ENCODE measurements at places on chromosomes 4 and X.

DNA sequence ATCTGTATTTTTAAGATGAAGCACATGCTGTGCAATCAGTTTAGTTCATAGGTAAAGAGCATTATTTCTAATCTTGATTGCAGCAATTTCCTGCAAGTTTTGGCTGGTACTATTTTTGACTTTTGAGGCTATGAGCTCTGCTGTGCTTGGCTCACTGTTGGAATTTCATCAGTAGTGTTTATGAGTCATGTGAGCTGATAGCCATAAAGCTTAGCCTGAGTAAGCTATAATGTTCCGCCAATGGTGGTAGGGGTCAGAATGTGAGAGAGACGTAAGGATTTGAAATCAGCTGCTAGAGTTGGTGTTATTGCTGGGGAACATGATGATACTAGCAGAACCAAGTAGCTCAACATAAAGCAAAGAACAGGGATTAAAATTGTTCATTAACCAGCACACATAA, 590.9 kb upstream of the GNPDA2 start:
- no peak for DNase-seq

DNA sequence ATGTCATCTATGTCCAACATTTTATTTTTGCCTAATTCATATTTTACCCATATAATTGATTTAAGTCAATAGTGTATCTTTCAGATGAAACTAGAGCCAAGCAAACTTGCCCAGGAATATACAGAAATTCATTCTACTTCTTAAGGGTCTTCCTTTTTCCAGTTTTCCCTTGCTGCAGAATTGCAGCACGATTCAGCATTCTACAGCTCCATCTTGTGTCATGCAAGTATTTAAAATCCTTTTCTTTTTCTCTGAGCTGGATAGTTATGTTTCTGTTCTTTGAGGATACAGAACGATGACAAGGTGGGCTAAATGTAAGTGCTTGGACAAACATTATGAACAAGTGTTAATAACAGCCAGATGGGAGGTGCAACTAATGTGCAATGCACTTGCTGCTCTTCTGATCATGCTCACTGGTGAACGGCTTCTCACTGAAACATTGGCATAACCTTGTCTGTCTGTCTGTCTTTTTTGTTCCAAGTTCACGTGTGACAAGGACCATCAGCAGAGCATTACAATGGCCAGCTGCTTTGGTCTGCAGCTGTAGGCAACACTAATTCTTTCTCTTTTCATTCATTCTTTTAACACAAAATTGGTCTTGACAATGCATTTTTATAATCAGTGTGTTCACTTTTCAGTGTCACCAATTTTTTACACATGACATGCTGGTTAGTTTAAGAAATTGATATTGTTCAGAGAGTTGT, 1821.7 kb downstream of the ARAP2 start:
- peak; percentile 8 for DNase-seq

GRCh38 chr4:137307806-137308205, 224.5 kb downstream of the PCDH18 start:
- peak; percentile 31 for DNase-seq

GRCh38 chrX:10030570-10030969, 63.4 kb downstream of the CLDN34 start:
- DNase-seq: no peak

DNA sequence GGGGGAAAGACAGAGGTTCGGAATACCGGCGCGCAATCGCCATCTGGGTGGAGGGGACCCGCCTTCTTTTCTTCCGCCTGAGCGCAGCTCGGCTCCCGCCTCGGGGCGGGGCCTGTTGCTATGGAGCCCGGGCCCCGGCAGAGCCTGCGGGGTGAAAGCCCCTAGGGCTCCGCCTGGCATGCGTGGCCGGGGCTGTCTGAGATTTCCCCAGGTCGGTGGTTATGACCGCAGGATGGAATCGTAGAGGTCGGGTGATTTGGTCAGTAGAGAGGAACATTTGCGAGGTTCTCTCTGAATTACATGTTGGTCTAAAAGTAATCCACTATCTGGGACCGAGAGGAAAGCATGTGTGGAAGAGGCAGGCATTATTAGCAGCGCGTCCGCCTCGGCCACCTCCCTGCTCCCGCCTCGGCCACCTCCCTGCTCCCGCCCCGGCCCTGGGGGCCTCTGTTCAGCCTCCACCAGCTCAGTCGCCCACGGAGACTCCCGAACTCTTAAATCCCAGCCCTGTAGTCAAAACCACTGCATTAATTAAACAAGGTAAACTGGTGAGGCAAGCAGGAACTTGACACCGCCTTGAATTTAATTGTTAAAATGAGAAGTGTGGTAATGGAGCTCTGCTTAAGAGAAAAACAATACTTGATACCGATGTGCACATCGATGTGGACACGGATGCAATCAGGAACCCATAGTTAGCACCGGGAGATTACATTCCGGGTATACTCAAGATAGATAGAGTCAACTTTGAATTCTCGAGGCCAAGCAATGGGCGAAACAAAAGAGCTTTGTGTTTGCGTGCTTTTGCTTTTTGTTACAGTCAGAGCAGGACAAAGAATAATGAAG, 45.2 kb downstream of the TRIM2 start:
- no peak for DNase-seq

DNA sequence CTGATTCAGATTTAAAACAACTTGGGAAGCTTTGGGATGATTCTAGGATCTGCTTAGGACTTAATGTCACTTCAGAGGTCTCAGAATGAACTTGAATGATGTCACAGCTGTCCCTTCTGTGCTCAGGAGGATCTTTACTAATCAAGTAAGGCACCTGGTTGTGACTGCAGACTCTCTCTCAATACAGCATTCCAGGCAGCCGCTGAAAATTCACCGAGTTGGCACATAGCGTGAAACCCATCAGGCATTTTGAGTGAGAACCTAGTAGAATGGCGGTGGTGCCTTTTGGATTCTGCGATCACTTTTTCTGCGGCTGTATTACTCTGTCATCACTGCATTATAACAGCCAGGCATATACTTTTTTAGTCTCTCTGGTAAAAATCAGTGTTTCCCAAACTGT, 16.5 kb downstream of the SNX25 start:
- no peak for DNase-seq

GRCh38 chr4:188214861-188215260, 75.6 kb downstream of the TRIML1 start:
- no peak for DNase-seq

DNA sequence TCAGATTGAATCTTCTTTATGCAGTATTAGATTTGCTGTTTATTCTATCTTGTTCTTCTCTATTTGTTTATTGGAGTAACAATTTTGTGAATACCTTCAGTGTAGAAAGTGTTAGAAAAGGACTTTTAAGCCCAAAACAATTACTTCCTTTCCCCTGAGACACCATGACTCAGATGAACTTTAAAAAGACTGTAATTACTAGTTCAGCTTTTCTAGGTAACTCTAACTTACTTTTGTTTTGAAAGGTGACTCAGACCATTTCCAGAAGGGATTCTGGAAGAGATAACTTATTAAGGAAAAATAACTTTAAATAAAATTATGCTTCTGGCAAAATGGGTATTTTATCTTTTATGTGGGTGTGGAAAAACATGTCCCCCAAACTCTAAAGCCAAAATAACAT, 561.5 kb upstream of the PCDH10 start:
- DNase-seq: no peak

DNA sequence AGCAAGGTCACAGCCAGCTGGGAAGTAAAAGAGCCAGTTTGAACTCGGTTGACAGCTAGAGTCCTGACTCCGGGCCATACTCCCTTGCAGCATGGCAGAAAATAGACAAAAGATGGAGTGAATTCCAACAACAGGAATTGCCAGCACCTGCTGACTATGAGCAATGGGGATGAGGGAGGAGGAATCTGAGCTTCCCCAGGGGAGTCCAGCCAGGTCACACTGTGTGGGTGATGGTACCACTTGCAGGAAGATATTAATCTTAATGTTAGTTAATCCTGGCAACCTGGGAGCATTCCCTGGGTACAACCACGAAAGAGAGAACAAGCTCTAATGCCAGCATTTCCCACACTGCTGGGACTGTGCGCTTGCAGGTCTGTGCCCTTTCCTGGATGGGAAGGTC, 48.1 kb upstream of the S100G start:
- no peak for DNase-seq

GRCh38 chrX:132592880-132593279, 104.0 kb upstream of the MBNL3 start:
- no peak for DNase-seq

GRCh38 chrX:19578956-19579355, 63.6 kb upstream of the MAP3K15 start:
- no peak for DNase-seq

DNA sequence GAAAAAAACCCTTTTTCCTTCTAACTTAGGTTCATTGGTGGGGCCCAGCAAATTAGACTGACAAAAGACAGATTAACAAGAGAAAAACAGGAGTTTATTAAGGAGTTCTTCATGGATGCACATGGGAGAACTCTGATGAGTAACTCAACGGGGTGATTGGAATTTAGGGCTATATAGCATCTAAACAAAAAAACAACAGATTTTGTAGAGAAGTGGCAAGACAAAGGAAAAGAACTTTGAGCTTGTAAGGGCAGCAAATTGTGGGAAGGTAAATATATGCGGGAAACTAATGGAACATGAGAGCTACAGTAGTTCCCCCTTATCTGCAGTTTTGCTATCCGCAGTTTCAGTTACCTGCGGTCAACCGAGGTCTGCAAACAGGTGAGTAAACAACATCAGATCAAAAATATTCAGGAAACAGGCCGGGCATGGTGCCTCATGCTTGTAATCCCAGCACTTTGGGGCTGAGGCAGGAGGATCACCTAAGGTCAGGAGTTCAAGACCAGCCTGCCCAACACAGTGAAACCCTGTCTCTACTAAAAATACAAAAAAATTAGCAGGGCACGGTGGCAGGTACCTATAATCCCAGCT, 573.6 kb downstream of the ADGRL3 start:
- no peak for DNase-seq

DNA sequence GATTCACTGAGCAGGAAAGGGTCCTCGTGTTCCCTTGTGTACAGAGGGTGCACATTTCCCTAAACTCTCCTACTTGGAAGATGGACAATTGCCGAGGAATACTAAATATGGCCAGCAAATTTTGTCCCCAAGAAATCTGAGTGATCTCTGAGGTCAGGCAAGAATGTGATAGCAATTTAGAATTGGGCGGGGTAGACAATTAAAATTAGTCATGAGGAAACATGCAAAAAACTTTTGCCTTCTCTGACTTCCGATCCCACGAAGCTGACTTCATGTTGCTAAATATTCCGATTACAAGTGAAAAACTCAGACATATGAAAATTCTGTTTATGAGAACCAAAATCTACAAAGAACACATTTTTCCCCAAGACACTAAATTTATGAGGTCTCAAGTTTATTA, 453.9 kb upstream of the ZFP42 start:
- DNase-seq: no peak

- DNase-seq: no peak
Observed at GRCh38 chr4:123386609-123387008, 10.0 kb upstream of the SPRY1 start.

DNA sequence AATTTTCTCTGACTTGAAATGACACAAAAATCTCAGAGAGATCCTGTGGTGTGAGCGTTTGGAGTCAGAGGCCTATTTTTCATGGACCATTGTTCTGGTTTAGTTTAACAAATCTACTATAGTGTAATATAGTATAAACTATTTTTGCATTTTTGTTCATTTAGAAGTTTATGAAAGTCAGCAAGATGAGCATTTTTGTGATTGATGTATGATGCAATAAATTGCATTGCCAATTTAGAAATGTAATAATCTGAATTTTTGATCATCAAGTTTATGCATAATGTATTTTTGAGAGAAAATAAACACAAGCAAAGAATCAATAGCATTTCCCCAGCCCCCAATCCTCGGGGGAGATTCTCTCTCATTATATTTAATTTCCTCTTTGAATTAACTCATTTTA, 519.5 kb upstream of the FTHL17 start:
- no peak for DNase-seq

DNA sequence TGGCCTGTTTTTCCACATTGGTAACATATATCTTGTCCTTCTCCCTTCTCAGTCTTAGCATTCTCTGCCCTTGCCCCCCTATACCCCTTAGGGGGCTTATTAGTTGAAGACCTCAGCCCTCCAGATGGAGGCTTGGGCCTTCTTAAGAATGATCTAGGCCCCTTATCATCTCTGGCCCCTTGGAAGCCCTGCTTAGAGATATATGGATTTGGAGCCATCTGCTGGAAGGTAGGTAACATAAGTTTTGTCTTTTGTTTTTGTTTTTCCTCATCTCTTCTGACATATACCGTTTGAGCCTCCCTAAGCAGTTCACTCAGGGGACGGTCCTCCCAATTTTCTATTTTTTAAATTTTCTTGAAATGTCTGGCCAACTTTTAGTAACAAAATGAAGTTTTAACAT, 48.3 kb upstream of the NAP1L2 start:
- no peak for DNase-seq

- no peak for DNase-seq
Observed at GRCh38 chr4:108946237-108946636, 183.4 kb upstream of the ETNPPL start.

DNA sequence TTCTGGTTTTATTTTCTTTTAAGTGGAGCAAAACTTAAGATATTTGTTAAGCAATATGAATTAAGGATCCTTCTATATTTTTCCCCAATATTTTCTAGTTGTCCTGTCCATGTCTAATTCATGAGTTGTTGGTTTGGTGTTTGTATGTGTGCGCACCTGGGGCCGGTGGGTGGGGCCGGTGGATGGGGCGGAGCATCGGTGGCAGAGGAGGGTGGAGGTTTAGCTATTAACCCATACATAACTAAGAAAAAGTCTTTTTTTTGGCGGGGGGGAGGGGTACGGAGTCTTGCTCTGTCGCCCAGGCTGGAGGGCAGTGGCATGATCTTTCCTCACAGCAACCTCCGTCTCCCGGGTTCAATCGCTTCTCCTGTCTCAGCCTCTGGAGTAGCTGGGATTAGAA, 489.8 kb downstream of the PDGFC start:
- DNase-seq: no peak

GRCh38 chr4:129350834-129351721, 255.1 kb downstream of the C4orf33 start:
- no peak for DNase-seq

- DNase-seq: no peak
Observed at GRCh38 chrX:23386726-23387125, 52.1 kb downstream of the PTCHD1 start.

DNA sequence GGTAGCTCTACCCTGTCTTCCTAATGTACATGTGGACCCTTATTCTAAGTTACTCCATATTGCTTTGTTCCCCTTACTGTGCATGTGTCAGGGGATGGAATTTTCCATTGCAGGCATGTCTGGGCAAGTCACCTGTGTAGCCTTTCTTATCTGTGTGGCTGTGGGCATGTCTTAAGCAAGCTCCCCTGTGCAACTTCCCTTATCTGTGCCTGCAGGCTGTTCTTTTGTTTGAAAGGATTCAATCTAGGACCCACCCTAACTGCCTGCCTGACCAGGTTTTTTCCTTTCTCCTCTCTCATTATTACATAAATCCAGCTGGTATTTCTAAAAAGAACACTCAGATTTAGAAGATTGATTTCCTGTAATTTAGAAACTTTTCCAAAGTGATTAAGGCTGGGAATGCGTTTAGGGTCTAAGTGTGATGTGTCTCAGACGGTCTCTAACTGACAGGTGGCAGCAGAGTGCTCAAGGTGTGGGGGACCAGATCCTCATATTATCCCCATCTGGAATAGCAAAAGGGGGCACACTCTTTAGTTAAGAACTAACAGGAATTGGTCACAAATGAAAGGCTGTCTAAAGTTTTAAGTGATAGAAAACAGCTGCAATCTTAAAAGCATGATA, 198.9 kb upstream of the PPP1R2C start:
- DNase-seq: no peak
